T-helper 2 cell (primary cell): ENCODE measurements at places on chromosomes 12 and 14.

- DNase-seq, result no peak
These were observed 85.3 kb downstream of the RFLNA start for GRCh38 chr12:124379938-124380754.

DNA sequence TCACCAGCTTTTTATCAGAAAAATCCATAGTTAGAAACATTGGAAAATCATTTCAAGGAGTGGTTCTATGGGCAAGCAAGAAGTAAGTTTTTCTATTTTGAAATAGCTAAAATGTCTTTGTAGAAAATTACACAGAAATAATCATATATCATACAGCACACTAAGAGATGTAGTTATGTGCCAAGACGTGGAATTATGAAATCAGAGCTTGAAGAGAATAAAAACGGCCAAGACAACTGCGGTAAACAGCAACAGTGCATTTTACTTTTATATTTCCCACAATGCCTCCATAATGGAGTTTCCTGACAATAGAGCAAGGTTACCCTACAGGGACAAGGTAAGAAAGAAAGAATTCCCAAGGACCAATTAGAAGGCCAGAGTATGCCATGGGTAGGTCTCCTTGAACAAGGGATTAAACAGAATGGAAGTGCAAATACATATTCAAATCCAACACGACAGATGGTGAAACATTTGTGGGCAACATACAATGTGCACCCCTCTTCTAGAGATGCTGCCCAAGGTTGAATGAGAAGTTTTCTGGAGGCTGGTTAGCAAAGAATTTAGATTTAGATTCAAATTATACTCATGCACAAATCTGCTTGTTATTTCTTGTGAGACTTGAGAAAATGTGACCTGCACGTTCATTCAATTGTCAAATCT lies 76.1 kb upstream of the BTG1 start:
- no peak for DNase-seq

GRCh38 chr12:28051516-28052354 lies 79.2 kb upstream of the PTHLH start:
- DNase-seq, result no peak

DNA sequence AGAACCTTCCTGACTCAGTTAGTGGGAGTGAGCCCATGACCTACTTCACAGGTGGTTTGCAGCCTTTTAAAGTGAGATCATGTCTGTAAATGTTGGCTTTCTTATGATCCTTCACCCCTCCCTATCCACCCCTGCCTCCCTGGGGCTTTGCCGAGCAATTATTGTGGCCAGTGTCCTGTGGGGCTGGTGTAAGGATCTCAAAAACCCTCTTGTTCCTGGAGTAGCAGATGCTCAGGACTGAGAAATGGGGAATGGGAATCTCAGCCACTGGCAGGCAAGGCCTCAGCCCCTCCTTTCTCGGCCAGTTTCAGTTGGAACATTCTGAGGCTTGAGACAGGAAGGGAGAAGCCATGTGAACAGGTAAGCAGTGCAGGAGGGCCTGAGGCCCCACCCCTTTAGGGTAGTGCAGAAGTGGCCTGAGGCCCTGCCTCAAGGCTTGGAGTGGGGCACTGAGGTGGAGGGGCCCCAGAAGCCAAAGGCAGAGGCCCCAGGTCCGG lies 53.8 kb downstream of the PLEKHG3 start:
- DNase-seq, result no peak
